ENCODE measurements at places on chromosomes 2 and 18.

- DNase-seq, result no peak
Observed at GRCh38 chr18:75317703-75318102, 107.1 kb downstream of the TSHZ1 start.

- DNase-seq, result no peak
Observed at GRCh38 chr2:176147210-176147799, 4.0 kb upstream of the HOXD4 start.

- DNase-seq, result no peak
Observed at GRCh38 chr2:43415592-43415991, 180.2 kb downstream of the THADA start.

DNA sequence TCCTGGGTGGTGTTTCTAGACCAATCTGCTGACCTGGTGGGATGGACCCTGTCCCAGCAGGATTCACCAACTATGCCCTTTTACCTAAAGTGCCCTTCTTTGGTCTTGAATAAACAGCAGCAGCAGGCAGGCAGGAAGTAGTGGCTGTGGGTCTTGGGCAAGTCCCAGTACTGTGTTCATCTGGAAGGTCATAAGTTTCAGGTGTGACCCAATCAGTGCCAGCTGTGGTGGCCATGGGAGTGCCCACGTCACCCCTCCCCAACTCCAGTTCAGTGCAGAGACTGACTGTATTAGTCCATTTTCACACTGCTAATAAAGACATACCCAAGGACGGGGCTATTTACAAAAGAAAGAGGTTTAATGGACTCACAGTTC is 148.3 kb upstream of the SRD5A2 start:
- DNase-seq, result no peak

- DNase-seq, result no peak
Observed at GRCh38 chr2:69046221-69046662, 33.3 kb downstream of the ANTXR1 start.

GRCh38 chr2:75994759-75995158 is 284.0 kb upstream of the GCFC2 start:
- no peak for DNase-seq

GRCh38 chr2:63057249-63058143 is 6.9 kb downstream of the OTX1 start:
- no peak for DNase-seq

GRCh38 chr2:105821428-105822125 is 76.9 kb downstream of the NCK2 start:
- no peak for DNase-seq

DNA sequence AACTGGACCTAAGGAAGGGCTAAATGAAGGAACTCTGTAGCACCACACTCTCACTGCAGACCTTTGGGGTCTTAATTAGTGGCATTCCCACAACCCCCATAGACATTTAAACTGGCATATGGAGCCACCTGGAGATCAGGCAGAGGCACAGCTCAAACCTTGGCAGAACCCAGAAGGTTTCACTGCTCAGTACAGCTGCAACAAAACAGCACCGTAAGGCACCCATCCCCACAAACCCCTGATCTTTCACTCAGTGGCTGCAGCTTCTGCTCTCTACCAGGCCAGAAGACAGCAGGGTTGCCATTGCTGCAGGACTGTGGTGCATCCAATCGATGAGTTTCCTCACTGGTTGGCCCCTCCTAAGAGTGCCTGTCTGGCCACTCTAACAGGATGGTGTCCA is 361.6 kb upstream of the VRK2 start:
- DNase-seq, result no peak

GRCh38 chr2:65453916-65454315 is 21.5 kb upstream of the SPRED2 start:
- DNase-seq, result no peak

- DNase-seq, result no peak
Observed at GRCh38 chr2:127531221-127531648, 4.2 kb upstream of the MYO7B start.

GRCh38 chr2:23602116-23602515 is 217.1 kb downstream of the KLHL29 start:
- DNase-seq, result no peak

GRCh38 chr18:32096946-32097345 is 5.3 kb downstream of the RNF138 start:
- no peak for DNase-seq

DNA sequence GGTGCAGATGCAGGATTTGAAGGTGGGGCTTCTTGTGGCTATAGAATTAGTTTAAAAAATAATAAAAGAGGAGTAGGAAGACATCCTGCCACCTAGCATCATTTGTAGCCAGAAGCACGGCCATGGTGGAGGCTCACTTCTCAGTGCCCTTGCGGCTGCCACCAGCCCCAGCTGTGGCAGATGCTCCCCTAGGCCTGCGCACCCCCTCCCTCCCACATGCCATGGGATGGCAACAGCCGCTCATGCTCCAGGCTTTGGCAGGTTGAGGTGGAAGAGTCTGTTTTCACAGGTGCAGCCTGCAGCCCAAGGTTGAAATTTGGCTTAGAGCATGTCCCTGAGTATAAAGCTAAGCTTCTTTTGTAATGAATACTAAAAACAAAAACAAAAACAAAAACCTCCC is 96.4 kb downstream of the GATA6 start:
- no peak for DNase-seq

GRCh38 chr18:55136258-55136657 is 177.0 kb upstream of the CCDC68 start:
- DNase-seq, result no peak

DNA sequence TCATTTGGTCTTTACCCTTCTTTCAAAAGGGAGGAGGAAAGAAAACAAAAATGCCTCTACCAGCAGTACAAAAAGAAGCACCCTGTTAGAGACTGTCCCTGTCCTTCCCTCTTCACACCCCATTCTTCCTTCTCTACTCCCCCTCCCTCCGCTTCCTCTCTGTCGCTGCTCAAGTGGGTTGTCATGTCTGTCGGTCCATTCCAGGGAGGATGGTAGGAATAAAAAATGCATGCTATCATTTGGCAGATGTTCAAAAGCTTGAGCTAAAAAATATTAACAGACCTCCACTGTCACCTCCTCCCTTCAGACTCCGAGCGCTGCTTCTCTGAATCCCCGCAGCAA is 482.0 kb downstream of the BCL11A start:
- DNase-seq, result no peak

All from T-helper 2 cell (primary cell).